ENCODE measurements at places on chromosomes 7 and 10.

- DNase-seq, result no peak
These were observed 75.5 kb downstream of the ZNF777 start for GRCh38 chr7:149385195-149385950.

GRCh38 chr7:4026941-4027486 lies 655.1 kb upstream of the FOXK1 start:
- no peak for DNase-seq

GRCh38 chr10:5018134-5018533 lies 14.5 kb upstream of the AKR1C2 start:
- DNase-seq, result no peak

DNA sequence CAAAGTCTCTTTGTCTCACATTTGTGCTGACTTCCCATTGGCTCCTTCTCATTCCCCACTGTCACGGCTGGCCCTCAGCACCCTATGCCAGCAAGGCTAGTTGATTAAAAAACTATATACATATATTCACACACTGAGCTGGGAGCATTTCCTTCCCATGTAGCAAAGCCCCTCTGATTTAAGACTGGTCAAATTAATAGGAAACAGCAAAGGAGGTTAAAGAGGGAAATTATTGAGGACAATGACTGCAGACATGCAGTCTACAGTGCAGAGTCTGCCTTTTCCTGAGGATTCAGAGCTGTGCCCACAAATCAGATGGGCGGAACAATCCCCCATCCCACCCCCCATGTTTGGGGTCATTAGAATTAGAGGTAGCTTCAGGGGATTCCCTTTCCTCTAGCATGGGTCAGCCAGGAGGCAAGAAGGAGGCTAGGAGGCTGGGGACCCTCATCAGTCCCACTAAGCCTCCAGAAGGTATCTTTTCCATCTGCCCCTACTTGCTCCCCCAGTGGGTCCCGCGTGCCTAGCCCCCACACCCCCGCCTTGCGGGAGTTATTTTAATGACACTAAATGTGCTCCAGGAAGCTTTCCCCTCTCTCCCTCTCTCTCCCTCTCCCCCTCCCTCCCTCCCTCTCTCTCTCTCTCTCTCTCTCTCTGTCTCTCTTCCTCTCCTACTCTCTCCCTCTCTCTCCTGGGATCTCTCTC lies 9.8 kb upstream of the DLX6 start:
- no peak for DNase-seq

Measured in stimulated activated CD8-positive, alpha-beta memory T cell treated with anti-CD3 and anti-CD28 coated beads, Interleukin-15, amount 100 ng/mL, for 48 hours (primary cell).